Fibroblast of lung (primary cell): ENCODE measurements at places on chromosomes 4 and X. TPM values are rescaled to one million over a fixed set of nuclear protein-coding genes. Genes with fewer than 3 reads are reported as not detected.

DNA sequence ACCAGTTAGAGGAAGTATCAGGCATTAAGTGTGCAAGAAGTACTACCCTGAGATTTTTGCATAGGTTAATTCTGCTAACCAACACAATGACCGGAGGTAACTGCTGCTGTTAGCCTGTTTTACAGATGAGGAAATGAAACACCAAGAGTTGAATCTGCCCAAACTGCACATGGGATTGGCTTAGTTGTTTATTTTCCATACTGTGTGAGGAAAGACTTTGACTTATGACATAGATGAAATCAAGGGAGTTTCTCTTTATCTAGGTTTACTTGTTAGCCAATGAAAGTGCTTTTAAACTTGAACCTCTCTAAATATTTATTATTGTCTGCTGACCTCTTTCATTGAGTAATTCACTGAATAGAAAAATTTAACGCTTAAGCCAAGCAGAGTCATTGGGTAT lies 10.3 kb downstream of the GUCY1B1 start:
- peak; percentile 89 for DNase-seq

DNA sequence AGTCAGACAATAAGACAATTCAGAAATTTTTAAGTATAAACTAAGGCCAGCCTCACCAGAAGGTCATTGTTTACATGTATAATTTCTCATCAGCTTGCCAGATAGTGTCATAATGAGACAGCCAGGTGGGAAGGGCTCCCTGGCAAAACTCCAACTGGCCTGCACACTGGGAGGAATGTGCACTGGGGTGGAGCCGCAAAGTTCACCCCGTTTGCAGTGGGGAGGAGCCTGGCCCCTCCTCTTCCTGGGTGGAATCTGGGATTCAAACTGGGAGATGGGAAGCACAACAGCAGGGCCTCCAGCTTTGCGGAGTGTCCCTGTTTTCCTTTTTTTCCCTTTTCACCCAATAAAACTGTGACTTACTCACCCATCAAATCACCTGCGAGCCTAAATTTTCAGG lies 329.9 kb downstream of the SMARCA1 start:
- DNase-seq, result no peak

- DNase-seq, result peak; percentile 92
Measured at GRCh38 chr4:148795156-148795864, 353.1 kb upstream of the NR3C2 start.

DNA sequence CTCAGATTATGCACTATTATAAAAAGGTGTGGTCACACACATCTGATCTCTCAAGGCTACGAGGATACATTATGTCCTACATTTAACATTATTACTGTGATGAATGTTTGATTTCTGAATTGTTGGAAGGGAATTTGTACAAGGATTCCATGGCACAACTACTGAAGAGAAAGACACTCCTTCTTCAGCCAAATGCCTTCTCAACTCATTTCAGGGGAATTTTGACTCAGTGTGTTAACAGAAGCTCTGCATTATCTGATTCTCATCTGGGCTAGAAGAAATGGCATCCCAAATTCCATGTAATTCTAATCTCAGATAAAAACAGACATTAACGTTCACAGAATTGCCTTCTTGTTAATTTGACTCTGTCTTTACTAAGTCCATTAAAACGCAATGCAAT lies 477.7 kb downstream of the PDGFC start:
- peak; percentile 76 for DNase-seq

The TMEM255A gene
- 0.67 and 0.93 TPM in 2 replicates for polyA plus RNA-seq
